Activated CD4-positive, CD25-positive, alpha-beta regulatory T cell (primary cell): ENCODE measurements at places on chromosomes 5 and 9.
A peak's percentile ranks its signal among the peaks of the same experiment; 100 is the strongest.

DNA sequence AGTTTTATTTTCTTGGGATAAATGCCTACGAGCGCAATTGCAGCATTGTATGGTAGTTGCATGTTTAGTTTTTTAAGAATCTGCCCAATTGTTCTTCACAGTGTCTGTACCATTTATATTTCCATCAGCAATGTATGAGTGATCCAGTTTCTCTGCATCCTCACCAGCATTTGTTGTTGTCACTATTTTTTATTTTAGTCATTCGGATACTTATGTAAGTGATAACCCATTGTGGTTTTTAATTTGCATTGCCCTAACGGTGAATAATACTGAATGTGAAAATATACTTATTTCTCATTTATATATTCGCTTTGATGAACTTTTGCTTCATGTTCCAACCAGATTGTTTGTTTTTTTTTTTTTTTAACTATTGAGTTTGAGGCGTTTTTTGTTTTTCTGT is 33.7 kb upstream of the PWWP2A start:
- DNase-seq: no peak

DNA sequence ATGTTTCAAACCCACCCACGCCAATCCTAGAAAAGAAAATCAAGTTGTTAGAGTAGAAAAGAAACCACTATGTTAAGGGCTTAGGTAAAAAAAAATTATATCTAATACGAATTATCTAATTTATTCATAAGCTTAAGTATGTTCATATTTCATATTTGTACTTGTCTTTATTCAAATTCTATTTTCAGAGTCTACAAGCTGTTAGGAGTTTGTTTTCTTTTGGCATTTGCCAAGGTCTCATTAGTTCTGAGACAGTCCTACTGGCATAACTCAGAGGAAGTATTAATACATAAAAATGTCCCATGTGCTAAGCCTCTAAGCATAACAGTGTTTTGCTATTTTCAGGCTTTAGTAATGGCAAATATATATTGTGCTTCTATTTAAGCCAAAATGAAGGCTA is 57.6 kb downstream of the STARD4 start:
- DNase-seq: no peak

- no peak for DNase-seq
These were observed 664.8 kb upstream of the ZNF608 start for GRCh38 chr5:125411071-125411743.

DNA sequence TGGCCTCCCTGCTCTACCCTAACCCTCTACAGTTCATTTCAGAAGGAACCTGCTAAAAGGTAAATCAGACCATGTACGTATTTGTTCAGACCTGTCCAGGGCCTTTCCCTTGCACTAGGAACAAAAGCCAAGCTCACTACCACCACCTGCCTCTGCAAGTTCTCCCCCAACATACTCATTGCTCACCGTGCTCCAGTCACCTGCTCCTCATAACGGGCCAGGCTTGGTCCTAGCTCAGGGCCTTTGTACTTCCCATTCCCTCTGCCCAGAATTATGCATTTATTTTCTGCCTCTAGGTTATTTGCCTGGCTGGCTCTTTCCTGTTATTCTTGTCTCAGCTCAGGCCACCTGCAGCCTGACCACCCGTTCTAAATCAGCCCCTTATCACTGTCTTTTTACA is 4.8 kb upstream of the FGF1 start:
- no peak for DNase-seq

- peak; percentile 93 for DNase-seq
These were observed 82.1 kb downstream of the PTPDC1 start for GRCh38 chr9:94166236-94166975.
